ENCODE measurements at places on chromosomes 7 and 10.

- DNase-seq: peak; percentile 17
Measured at GRCh38 chr10:13708256-13708990, 121.7 kb downstream of the PRPF18 start.

GRCh38 chr7:87413951-87414793 is 61.3 kb downstream of the ABCB4 start:
- DNase-seq: peak; percentile 41

- no peak for DNase-seq
Measured at GRCh38 chr7:55081068-55081467, 62.3 kb downstream of the EGFR start.

- DNase-seq: no peak
Measured at GRCh38 chr7:54637712-54638396, 95.7 kb downstream of the VSTM2A start.

GRCh38 chr10:29546773-29547313 is 87.9 kb downstream of the SVIL start:
- no peak for DNase-seq

GRCh38 chr7:24123076-24123475 is 160.9 kb upstream of the NPY start:
- peak; percentile 28 for DNase-seq

DNA sequence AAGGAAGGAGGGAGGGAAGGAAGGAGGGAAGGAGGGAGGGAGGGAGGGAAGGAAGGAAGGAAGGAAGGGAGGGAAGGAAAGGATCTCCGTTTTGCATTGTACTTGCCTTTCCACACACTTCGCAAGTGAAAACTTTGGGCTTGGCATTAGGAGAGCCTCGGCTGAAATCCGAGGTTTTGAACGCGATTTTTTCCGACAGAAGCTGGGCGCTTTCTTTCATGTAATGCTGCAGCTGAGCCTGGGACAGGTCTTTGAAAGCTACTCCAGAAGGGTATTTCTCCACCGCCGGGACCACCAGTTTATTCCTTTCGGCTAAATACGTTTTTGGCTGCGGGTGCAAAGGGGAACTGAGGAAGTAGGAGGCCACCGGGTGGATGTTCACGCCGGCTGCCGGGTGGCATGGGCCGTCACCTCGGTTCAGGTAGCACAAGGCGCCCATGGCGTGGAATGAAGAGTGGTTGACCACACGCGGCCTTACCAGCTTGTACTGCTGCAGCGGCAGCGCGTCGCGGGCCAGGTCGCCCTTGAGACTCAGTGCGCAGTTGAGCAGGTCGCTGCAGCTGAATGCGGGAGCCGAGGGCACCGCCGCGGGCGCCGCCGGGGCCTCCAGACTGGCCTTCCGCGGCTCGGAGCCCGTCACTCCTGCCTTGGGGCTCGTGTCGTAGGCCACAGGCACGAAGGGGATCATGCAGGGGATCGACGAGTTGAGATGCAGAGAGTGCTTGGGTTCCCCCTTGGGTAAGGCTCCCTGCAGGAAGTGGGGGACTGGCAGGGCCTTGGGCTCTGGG is 825 bp downstream of the FEZF1 start:
- no peak for DNase-seq

GRCh38 chr10:95847007-95847406 is 60.8 kb upstream of the CC2D2B start:
- no peak for DNase-seq

DNA sequence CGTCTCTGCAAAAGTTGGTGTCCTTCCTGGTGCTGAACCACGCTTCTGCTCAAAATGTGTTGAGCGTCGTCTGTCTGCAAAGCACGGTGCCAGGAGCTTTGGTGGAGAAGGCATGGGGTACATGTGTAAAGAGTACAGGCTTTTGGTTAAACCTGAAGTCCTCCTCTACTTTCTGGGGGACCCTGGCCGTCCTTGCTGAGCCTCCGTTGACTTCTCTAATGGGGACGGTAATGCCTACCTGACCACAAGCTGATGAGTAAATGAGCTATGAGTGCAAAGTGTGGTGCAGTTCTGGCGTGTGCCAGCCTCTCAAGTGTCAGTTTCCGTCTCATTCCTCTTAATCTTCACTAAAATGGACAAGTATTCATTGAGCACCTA is 527 bp upstream of the HERPUD2 start:
- DNase-seq: no peak

- DNase-seq: peak; percentile 52
Measured at GRCh38 chr7:124101173-124101768, 68.4 kb upstream of the TMEM229A start.

- DNase-seq: peak; percentile 33
Measured at GRCh38 chr7:116616555-116617059, 55.4 kb upstream of the MET start.

DNA sequence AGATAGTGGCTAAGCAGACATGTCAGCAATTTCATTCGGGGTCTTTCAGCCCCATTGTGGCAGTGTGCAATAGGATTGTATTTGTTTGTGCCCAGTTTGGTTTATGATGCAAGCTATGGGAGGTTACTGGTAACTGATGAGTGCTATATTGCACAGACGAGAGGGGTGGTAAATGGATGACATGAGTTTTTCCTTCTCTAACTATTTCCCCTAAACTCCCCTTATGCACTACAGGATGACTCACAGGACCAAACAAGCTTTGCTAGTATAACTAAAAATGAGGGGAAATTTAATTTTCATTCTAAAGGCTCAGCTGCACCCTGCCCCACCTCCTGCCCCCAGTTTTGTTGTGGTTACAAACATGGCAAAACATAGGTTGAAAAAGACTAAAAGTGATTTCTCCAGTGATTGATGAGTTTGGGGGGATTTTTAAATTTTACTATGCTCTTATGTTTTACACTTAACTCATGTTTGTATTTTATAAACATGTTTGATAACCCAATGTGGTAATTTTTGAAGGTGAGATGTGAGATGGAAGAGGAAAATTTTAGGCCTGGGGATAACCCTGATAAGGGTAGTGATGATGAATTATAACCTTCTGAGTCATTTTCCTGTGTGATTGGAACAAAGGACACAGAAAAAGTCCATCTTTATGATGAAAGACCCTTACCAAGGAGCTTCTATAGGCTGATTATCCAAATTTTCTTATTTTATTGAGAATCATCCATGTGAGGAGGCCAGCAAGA is 60.8 kb upstream of the NAMPT start:
- DNase-seq: no peak

DNA sequence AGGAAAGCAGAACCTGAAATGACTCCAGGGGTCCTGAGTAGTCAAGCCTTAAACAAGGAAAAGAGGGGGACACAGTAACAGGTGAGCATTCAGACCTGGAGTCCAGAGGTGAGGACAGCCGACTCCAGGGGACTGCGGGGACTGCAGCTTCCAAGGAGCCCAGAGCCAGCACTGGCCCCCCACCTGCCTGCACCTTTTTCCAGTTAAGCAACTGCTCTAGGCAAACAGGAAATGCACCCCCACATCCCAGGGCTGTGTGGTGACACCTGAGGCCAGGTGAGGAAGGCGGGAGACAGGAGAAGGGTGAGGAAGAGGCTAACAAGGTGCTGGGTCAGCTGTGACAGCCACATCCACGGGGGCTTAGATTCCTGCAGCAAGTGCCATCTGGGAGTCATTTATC is 20.1 kb upstream of the EN2 start:
- DNase-seq: no peak

- no peak for DNase-seq
Measured at GRCh38 chr10:115903207-115903606, 369.8 kb downstream of the GFRA1 start.

DNA sequence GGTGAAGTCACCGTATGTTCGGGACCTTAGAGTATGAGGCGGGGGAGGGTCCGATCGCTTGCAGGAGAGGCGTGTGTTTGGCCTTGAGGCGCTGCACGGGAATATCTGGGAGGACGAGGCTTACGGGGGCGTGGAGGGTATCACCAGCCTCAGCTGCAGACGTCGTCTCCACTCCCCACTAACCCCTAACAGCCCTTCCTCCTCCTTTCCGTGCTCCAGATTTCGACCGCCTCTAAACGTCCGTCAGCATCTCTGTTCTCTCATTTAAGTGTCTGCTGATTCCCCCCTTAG is 23.5 kb upstream of the ZNF12 start:
- no peak for DNase-seq

GRCh38 chr7:117020591-117020973 is 67.3 kb downstream of the ST7 start:
- no peak for DNase-seq

- DNase-seq: no peak
Measured at GRCh38 chr10:113073549-113074189, 123.6 kb downstream of the TCF7L2 start.

DNA sequence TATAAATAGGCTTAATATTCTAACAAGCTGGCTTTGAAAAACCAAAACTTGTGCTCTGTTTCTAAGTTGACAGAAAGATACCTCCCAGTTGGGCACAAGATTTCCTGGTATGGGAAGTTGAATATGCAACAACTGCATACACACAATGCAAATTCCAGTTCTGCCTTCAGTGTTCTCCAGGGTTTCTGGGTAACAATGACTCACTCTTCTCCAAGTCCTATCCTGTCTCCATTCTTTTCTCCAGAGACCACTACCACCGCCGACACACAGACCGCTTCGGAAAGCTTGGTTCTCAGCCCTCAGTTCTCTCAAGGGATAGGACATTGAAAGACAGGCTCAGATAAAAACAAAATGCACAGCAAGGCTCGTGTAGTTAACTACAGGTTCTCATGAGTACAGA is 12.2 kb downstream of the PDE1C start:
- no peak for DNase-seq

GRCh38 chr7:96995406-96996110 is 9.8 kb upstream of the DLX6 start:
- no peak for DNase-seq

DNA sequence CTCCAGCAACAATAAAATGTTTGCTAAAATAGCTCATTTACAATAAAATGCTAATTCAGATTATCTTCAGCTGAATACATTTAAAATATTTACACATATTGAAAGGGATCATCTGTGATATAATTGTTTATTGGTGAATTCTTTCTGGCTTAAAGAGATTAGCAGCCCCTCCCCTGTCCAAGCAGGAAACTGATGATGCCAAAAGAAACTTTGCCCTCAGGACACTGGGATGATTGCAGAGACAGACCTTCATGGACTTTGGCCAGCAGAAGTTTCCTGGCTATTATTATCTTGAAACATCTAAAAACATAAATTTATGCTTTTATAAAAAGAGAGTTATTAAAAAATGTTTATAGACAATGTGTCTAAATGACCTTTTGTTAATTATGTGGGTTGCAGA is 764.9 kb upstream of the MBL2 start:
- DNase-seq: peak; percentile 83

DNA sequence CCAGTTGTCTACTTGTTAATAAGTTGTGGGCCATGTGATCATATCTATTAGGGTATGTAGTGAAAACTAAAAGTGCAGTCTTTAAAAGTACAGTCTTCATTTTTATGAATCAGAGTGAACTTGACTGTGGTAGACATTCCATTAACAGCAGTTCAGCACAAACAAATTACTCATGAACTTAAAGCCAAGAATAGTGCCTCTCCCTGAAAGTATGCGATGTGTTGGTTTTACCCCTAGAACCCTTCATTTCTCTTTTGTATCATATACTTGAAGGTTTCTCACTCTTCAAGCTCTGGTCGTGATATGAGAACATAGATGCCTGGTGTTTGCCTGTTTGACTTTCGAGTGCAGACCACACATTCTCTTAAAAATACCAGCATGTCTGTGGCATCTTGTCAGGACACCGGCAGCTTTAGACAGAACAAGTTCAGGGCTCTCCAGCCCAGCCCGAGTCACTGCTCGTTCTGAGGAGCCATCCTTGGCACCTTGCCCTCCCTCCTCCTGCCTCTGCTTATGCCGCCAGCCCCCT is 159.3 kb downstream of the LCOR start:
- no peak for DNase-seq

DNA sequence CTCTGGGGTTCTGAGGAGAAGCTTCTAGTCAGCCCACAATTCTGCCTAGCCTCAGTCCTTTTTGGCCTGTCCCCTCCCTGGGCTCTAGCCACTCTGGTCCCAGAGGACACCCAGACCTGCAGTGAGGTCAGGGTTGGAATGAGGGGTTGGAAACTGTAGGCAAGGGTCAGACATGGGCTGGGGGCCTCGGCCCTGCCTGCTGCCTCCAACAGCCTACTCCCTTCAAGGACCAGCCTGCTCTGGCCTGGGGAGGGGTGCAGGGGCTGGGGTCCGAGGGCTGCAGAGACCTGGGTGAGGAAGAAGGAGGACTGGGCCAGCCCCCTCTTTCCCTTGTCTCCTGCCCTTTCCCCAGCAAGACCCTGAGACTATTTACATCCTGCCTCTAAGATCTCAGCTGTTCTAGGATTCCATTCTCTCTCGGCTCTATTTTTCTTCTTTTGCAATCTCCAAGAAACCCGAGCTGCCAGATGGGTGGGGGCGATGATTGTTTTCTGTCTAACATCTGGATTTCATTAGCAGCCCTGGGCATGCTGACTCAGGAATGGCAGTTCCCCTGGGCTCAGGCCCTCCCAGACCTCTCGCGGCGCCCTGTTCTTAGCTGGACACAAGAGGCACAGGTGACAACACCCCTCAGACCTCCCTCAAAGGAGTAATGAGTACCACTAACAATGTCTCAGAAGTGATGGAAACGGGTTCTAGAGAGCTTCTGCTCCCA is 23.1 kb downstream of the ZCCHC24 start:
- DNase-seq: no peak

DNA sequence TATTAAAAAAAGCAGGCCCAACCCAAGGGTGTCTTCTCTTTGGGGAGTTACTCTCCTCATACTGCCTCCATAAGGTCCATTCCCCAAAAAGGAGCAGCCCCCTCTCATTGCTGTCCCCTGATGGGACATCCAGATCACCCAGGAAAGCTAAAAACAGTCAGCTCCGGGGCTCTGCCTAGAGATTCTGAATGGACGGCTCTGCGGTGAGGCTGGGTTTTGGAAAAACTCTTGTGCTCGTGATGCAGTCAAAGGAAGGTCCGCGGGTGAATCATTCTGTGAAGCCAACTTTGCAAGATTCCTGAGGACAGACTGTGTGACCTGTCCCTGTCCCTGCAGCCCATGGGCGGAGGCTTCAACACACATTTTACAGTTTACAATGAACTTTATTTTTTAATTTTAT is 351.5 kb downstream of the TYW1 start:
- no peak for DNase-seq

GRCh38 chr10:70296406-70296899 is 12.6 kb upstream of the NPFFR1 start:
- DNase-seq: no peak

Data from HAP-1 (cell line).